GM04504 (cell line): ENCODE measurements at places on chromosomes 13 and 19.

DNA sequence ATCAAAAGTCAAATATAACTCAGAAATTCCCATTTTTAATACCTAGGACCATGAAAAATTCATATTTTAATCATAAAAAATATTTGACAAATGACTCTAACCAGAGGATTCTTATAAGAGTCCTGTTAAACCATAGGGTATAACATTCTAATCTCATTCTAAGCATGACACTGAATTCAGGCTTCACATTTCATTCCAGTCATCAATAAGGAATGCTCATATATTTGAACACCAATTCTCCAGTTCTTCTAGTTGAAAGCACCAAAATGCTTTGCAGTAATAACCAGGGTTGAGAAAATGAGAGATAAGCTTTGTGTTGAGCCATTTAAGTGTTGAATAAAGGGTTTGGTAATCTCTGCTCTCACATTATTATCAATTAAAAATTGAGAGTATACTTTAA lies 147.5 kb downstream of the VWA8 start:
- no peak for DNase-seq

- peak; percentile 1 for DNase-seq
Measured at GRCh38 chr13:26132756-26133155, 80.9 kb upstream of the SHISA2 start.

DNA sequence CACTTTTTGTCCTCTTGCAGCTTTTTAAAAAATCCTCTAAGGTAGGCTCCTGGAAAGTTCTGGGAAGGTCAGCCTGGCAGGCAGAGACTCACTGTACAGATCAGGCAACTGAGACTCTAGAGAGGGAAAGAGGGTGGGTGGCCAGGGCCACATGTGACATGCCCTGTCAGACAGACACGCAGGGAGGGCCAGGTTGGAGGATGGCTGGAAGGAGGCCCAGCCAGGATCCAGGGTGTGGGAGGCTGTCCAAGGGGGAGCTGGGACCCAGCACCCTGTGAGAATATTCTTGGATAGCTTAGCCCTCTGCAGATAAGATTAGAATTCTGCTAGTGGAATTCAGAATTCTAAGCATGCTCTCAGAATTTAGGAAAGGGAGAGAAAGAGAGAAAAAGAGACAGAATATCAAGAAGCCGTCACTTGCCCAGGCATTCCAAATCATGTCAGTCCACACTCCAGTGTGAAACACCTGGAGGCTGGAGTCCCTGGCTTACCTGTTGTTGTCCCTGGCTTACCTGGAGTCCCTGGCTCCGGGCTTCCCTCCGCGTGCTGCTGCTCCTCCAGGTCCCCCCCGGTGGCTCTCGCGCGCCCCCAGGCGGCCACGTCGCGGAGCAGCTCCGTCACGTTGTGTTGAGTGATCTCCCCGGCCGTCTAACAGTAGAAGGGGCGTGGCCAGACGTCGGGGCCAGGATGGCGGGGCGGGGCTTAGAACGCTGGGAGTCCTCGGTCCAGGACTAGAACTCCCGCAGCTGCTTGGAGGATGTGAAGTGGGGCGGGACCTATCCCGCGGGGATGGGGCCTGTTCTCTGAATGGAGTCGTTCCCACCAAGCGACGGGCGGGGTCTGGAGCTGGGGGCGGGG lies 2.8 kb upstream of the TNNI3 start:
- peak; percentile 53 for DNase-seq

DNA sequence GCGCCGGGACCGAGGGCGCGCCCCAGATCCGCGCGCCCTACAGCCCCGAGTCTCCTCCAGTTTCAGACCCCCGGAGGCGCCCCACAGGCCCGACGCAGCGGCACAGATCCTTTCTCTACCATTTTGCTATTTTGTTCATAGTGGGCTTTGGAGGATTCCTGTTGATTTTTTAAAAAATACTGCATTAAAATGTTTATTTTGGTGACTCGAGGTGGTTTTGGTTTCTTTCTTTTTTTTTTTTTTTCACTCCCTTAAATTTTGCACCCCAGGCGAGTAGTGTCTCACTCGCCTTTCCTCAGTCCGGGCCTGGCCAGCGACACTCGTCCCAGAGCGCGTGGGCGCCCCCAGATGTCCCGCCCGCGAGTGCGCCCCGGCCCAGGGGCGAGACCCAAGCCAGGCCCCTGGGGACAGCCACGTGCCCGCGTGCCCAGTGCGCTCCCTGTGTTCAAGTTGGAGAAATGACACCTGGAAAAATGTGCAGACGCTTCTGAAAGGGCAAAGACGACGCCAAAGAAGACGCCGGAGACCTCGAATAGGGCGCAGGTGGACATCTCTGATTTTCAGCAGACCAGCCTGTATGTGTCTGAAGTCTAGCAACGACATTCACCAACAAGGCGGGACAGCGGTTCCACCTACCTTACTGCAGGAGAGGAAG lies 471 bp upstream of the INSR start:
- no peak for DNase-seq

DNA sequence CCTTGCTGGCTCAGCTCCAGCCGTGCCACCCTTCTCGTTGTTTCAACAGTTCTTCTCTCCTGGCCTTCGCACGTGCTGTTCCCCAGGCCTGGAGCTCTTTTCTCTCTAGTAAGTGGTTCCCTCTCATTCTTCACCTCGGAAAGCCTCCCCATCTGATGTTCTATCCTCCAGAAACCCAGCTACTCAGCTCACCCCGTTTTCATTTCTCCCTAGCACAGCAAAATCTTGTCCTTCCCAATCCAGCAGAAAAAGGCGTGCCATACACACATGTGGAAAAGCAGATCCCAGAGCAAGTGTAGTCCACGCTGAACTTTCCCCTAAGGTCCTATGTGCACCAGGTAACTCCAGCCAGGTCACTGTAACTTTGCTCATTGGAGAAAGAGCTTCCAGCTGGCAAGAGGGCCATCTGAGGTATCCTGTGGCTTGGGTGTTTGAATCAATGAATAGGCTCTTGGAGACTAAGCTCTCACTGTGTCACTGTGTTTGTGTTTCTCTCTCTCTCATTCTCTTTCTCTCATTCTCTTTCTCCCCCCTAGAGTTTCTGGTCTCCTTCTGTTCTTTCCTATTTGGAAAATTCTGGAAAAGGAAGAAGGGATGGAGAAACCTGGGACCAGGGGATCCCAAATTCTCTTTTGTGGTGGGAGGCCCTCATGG lies 49.0 kb downstream of the COLGALT1 start:
- no peak for DNase-seq

- no peak for DNase-seq
Measured at GRCh38 chr13:39821977-39822376, 166.5 kb downstream of the COG6 start.

DNA sequence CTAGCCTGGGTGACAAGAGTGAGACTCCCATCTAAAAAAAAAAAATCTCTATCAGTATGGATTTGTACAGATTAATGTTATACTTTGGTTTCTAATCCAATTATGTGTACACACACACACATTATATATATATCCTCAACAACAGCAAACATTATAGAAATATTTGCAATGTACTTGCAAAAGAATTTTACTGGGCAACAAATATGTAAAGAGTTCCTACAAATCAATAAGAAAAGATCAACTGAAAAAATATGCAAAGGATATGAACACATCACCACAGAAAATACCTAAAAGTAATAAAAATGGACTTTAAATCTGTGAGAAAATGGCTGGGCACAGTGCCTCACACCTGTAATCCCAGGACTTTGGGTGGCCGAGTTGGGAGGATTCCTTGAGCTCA lies 40.9 kb upstream of the NFIC start:
- no peak for DNase-seq

GRCh38 chr13:34808649-34809048 lies 133.4 kb upstream of the NBEA start:
- DNase-seq, result no peak

GRCh38 chr19:3480383-3481091 lies at the start of gene SMIM24:
TSS of gene SMIM24 (minus strand) at chr19:3480525. CDS start at chr19:3480463, 62 bp downstream.
- DNase-seq, result no peak

- no peak for DNase-seq
Measured at GRCh38 chr19:848386-848921, 3.6 kb upstream of the ELANE start.

GRCh38 chr19:13031917-13032623 lies 36.8 kb downstream of the NFIX start:
- DNase-seq, result no peak

GRCh38 chr19:9531933-9532332 lies 6.5 kb downstream of the ZNF426 start:
- no peak for DNase-seq

GRCh38 chr13:113764793-113765563 lies 6.0 kb downstream of the TMEM255B start:
- DNase-seq, result no peak

DNA sequence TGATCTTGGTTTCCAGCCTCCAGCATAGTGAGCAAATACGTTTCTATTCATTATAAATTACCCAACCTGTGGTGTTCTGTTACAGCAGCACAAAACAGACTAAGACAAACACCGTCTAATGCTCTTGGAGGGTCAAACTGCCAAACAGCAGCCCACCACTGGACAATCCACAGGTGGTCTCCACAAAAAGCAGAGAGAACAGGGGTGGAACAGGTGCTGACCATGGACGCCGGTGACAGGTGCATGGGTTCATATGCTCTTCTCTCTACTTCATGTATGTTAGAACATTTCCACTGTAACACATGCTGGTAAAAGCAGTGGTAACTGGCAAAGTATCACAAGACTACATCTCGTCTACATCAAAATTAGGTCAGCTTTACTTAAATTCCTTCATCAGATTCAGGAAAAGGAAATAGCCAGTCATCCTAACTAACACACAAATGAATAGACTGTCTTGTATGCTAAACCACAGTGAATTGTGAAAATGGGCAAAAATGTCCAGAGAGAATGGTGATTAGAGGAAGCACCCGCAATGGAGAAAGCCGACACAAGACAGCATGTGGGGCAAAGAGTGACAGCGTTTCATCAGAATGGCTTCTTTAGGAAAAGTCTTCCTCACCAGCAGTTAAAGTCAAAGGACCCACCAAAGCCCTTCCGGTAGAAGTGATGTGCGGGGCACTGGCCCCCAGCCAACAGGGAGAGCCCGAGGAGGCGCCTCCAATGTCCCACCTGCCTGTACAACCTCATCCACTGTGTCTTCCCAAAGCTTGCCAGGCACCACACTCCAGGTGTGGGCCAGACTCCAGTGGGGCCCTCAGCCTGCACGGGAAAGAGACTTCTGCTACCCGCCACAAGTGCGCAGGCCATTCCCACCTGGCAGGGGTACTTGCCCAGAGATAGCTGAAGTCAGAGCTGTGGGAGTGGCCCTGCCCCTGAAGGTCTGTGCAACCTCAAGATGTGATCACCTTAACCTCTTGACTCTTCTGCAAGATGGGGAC lies 6.5 kb downstream of the CARS2 start:
- DNase-seq, result no peak

DNA sequence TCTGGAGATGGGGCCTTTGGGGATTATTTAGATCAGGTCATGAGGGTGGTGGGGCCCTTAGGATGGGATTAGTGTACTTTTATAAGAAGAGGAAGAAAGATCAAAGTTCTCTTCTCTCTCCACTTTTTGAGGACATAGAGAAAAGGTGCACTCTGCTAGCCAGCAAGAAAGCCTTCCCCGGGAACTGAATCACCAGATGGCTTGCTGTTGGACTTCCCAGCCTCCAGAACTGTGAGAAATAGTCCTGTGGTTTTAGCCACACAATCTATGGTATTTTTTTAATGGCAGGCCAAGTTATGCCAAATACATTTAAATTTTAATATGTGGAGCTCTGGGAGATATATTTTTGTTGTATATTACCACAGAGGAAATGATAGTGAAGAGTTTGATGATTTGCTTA lies 385.8 kb downstream of the KLF12 start:
- no peak for DNase-seq

DNA sequence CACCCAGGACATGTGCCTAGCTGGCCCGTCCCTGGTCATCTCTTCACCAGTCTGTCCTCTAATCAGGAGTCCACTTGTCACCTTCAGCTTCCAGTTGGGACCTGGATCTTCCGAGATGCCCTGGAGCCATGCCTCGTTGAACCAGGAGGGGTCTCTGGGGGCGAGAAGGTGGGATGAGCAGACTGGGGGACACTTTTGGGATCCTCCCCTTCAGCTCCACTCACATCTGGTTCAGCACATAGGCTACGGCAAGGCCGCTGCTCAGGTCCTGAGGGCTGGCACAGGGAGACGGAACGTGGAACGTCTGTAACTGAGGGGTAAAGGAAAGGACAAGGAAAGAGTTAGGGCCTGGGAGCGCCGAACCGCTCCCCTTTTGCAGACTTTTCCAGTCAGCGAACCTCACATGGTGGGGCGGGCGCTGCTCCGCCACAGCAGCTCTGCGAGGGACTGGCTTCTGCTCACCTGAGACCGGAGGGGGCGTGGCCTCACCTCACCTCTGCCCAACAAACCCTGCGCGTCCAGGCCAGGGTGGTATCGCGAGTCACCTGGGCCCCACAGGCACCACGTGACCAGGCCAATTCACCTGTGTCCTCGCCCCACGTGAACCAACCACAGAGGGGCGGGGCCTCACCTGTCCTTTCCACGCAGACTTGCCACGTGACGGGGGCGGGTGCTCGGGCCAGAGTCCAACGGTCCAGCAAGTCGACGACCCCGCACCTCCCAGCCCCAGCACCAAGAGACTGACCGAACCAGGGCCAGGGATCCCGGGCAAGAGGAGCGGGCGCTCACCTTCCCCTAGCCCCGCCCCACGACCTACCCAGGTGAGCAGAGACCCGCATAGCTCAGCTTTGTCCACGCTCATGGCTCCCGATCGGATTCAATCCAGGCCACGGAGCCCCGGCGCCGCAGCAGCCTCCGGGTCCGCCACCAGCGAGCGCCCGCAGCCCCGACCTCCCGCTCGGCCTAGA lies at the start of gene HOOK2:
HOOK2 (minus strand) TSS at position 965 of the 968 bp plus-strand sequence; CDS start at position 862, 103 bp downstream.
- DNase-seq, result no peak

- no peak for DNase-seq
Measured at GRCh38 chr19:50433201-50434180, 799 bp downstream of the MYBPC2 start.

GRCh38 chr19:47022541-47023447 lies 3.2 kb downstream of the NPAS1 start:
- no peak for DNase-seq

- no peak for DNase-seq
Measured at GRCh38 chr13:77616027-77616426, 80.5 kb downstream of the SCEL start.

GRCh38 chr19:6970021-6970420 lies 51.2 kb downstream of the MBD3L2B start:
- no peak for DNase-seq

DNA sequence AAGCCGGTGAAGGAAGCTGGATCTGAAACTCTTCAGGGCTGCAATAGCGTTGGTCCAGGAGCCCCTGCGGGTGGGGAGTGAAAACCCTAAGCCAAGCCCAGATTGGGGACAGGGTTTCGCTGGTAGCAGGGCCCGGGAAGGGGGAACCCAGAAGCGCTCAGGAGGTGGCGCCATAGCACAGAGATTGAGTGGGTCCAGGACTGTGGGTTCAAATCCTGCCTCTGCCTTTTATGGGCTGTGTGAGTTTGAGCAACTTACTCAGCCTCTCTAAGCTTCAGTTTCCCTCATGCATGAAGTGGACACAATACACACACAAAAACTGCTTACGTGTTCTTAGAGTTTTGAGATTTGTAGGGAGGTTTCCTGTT lies 8.3 kb upstream of the SYCN start:
- DNase-seq, result no peak

DNA sequence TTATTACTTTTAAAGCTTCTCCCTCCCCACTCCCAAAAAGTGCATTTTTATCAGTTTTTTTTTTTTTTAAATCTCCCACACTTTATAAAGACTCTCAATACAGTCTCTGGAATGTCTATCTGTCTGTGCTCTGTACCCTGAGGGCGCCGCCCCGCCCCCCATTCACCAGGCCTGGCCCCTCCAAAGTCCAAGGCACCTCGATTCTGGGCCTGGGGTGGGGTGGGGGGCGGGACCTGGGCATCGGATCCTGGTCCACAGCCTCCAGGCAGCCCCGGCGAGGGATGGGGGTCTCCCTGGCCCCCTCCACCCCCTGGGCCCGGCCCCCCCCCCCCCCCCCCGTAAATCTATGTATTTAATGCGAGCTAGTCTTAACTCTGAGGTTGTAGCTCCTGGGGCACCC lies 23.3 kb downstream of the ZBTB7A start:
- DNase-seq, result no peak
